Mammary epithelial cell (primary cell): ENCODE measurements at places on chromosomes 4 and X.

- DNase-seq: no peak
These were observed 51.5 kb upstream of the PRPS1 start for GRCh38 chrX:107576841-107577240.

DNA sequence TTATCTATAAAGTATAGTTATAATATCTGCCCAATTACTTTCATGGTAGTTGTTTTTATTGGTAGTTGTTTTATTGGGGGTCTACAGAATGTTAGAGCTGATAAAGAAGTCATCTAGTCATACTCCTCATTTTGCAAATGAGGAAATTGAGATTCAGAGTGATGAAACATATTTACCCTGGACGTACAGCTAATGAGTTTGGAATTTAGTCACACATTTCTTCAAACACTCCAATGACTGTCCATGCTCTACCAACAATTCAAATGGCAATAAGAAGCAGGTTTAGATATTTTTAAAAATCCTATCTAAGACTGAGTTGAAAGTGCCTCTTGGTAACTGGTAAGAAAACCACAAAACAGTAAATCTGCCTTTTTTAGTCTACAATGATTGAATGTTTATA is 98.2 kb downstream of the MAGEC1 start:
- DNase-seq: no peak

GRCh38 chrX:77342004-77342403 is 105.2 kb upstream of the FGF16 start:
- no peak for DNase-seq

DNA sequence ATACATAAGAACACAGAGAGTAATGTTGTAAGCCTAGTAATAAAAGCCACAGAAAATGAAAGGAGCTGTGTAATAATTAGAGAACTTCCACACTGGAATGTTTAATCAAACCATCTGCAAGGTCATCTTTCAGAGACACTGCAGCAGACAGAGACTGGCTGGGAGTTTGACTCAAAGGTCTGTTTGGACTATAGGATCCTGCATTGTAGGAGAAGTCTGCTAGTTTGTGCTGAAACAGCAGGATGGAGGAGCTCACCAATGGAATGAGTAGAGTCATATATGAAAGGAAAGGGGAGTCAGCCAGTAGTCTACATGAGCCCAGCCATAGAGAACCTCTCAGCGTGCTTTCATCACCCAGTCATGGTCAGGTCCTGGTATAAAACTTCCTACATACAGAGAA is 4.5 kb upstream of the ACE2 start:
- no peak for DNase-seq

GRCh38 chr4:88735564-88735963 is 37.9 kb upstream of the NAP1L5 start:
- DNase-seq: no peak

- peak; percentile 31 for DNase-seq
These were observed 12.8 kb upstream of the NSUN7 start for GRCh38 chr4:40736910-40737309.

GRCh38 chr4:130922955-130923354 is 1827.0 kb downstream of the C4orf33 start:
- DNase-seq: no peak

GRCh38 chr4:110975338-110975737 is 352.5 kb upstream of the PITX2 start:
- DNase-seq: no peak

DNA sequence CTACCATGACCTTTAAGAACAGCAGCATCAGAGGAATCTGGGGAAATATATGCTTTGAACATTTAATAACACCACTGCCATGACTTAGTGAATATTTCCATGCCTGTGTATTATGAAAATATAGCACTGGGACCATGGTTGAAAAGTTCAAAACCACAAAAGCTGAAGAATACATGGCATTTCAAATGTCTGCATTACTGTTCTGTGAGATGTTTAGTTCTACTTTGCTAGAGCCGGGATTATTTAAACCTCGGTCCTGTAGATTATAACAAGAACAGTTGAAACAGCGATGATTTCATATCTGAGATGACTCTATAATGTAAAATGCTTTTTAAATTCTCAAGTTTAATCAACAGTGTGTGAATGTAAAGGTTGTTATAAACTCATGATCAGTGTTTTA is 126.7 kb upstream of the AGA start:
- DNase-seq: no peak

- no peak for DNase-seq
These were observed 499.8 kb downstream of the MID1IP1 start for GRCh38 chrX:39301036-39301435.

- DNase-seq: no peak
These were observed 1297.0 kb upstream of the TENM3 start for GRCh38 chr4:180946188-180946587.

DNA sequence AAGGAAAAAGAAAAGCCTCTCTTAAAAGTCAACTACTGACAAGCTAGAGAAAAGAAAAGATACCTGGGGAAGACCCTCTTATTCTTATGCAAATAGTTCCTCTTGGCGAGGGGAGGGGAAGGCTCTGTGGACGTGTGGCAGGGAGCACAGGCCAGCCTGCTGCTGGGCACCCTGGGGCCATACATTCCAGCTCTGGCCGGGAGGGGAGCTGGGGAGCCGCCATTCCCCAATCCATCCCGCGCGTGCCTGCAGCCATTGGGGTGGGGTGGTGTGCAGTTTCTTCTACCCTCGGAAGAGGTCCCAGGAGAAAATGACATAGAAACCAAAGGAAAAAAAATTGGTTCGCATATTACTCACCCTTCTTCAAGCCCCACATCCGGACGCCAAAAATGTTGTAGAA is 1496.4 kb downstream of the RPA4 start:
- DNase-seq: no peak

DNA sequence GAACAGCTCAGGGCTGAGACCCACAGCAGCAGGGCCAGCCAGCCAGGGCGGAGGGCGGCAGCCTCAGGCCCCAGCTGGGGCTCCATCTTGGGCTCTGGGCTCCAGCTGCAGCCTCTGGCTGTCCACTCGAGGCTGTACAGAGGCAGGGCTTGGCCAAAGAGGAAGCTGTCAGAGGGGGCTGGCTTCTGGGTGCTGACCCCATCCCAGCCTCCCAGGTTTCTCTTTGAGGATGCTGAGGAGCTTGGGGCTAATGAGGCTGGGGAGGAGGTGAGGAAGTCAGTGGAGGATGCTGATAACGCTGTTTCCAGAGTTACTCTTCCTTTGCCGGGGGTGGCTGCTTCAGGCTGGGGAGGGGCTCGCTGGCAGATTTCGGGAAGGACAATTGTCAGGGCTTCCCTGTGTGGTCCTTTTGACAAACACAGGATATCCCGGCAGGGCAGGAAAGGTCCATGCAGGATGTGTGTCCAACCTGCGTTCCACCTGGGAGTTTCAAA is at the start of gene DIPK2B:
Gene DIPK2B, minus strand, starts transcription at position 136 of the 494 bp plus-strand sequence. Its CDS starts 50 bp downstream, at position 86.
- DNase-seq: no peak

DNA sequence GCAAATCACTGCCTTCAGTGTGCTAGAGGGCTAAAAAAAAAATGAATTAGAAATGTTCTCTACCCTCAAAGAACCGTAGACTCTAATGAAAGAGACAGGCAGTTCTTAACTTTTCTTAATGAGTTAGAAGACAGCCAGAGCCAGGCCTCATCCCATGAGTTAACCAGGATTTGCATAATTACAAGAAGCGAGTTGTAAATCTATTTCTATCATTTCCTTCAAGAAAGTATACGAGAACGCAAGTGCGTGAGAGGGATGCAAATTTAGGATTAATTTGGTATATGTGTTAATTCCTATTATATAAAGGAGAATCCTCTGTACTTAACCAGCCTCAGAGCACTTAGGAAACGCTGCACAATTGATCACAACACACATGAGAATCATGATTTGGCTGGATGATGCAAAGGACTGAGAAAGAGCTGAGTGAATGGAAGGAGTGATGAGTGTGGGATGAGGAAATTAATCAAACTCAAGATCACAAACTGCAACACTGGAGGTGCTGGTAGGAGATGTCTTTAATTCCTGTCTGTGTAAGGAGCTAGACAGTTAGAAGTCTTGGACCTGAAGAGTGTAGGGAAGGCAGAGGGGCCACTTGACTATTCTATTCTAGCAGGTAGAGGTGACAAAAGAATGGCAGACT is 157.2 kb downstream of the ATP10D start:
- DNase-seq: no peak

DNA sequence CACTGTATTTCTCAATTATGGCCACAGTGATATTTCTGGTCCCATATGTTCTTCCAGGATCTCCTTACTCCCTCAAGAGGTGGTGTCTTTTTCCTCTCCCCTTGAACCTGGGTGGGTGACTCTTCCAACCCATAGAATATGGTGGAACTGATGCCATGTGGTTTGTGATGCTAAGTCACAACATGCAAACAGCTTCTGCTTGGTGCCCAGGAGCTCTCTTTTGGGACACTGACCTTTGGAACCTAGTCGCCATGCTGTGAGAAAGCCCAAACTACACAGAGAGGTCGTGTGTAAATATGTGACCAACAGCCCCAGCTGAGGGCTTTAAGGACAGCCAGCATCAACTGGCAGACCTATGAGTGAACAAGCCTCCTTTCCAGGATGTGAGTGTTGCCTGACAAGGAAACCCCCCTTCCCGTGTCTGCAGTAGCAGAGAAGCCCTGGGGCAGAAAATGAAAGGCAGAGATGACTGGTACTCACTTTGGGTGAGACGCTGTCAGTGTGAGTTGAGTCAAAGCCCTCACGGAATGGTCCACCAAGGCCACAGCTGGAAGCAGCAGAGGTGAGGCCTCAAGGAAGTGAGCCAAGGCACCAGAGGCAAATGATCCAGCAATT is 223.4 kb downstream of the BCOR start:
- DNase-seq: peak; percentile 54

DNA sequence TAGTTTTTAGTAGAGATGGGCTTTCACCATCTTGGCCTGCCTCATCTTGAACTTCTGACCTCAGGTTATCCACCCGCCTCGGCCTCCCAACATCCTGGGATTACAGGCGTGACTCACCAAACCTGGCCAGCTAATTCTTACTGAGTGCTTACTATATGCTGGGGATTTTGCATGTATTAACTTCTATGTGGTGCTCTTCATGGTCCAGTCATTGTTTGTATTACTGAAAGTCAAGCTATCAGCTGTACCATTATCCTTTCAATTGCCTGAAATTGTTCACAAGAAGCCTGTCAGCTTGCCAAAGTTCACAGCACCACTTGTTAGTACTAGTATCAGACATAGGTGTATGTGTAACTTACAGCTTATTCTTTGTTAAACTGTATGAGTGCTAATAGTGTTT is 1272.1 kb downstream of the ARAP2 start:
- no peak for DNase-seq

DNA sequence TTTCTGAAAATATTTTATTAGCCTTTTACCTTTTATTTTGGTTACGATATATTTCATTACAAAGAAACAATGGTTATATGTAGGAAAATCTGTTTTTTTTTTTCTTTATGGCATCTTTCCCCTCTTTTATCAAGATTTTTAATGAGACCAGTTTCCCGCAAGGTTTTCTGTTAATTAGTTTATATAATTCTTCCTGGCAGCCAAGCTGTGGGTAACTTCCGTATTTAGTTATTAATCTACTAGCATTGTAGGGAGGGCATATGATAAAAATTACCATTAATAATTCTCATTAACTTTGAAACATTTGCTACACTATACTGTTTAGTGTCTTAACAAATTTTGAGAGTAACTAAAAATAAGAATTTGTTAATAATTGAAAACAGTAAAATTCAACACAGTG is 181.1 kb upstream of the GPRIN3 start:
- DNase-seq: no peak

GRCh38 chrX:10077425-10078188 is 79.2 kb upstream of the CLCN4 start:
- DNase-seq: peak; percentile 8

- no peak for DNase-seq
These were observed 142.8 kb downstream of the ENPP6 start for GRCh38 chr4:184074677-184075388.

DNA sequence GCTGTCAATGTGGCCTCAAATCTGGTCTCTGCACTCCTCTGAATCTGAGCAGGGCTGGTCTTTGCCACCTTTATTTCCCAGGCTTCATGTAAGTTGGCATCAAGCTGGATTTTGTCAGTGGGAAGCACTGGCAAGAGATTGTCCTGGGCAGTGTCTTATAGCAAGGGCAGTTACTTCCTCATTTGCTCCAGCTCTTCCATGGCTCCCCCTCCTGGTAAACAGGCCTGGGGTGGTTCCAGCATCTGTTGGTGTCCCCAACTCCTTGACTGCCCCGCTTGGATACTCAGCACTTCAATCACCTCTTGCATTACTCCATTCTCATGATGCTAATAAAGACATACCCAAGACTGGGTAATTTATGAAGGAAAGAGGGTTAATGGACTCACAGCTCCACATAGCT is 15.0 kb upstream of the REST start:
- no peak for DNase-seq

DNA sequence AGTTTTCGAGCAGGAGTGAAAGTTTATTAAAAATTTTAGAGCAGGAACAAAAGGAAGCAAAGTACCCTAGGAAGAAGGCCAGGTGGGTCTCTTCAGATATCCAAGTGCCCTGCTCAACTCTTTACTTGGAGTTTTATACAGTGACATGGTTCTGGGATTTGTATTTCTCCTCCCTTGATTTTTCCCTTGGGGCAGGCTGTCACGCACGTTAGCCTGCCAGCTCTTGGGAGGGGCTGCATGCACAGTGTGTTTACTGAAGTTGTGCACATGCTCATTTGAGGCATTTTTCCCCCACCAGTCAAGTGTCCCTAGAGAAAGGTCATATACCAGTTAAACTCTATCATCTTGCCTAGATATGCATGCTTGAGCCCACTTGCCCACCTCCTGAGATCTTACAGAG is 102.5 kb upstream of the GABRA2 start:
- DNase-seq: no peak

DNA sequence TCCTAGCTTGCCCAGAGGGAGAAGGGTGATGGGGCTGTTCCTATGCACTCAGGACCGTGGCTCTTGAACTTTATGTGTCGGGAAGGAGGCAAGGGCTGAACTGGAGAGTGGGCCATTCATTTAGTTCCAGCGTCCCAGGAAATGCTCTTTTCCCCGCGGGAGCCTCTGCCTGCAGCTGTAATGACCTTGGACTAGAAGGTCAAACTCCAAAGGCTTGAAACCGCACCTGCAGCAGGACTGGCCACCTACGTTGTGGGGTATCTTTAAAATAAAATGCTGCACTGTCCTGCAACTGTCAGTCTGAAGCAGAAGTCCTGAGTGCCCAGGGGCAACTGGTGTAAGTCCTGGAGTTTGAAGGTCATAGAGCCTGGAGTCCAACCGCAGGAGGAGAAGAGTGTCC is 61.5 kb upstream of the LSM6 start:
- DNase-seq: no peak

- peak; percentile 32 for DNase-seq
These were observed 26.7 kb upstream of the TBC1D19 start for GRCh38 chr4:26557164-26557563.

DNA sequence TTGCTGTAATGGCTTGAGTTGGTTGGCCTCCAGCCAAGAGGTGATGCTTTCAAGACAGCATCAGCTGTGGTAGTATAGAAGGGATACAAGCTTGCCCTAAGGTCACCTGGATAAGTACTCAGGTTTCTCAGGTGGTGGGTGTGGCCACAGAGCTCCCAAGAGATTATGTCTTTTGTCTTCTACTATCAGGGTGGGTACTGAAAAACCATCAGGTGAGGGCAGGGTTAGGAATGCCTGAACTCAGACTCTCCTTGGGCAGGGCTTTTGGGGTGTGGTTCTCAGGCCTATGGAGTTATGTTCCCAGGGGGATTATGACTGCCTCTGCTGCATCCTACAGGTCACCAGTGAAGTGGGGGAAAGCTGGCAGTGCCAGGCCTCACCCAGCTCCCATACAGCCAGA is 654.6 kb upstream of the GALNT7 start:
- no peak for DNase-seq

GRCh38 chrX:53249408-53250042 is 24.5 kb upstream of the KDM5C start:
- DNase-seq: no peak

GRCh38 chr4:93203708-93204107 is 624.8 kb upstream of the ATOH1 start:
- peak; percentile 2 for DNase-seq

- DNase-seq: no peak
These were observed 1557.9 kb downstream of the C4orf33 start for GRCh38 chr4:130653842-130654241.
